ENCODE measurements at places on chromosomes 4 and X.

- no peak for DNase-seq
These were observed 90.1 kb upstream of the RPL34 start for GRCh38 chr4:108529984-108530905.

- DNase-seq = peak; percentile 35
These were observed 102.3 kb downstream of the AGTR2 start for GRCh38 chrX:116272861-116273260.

DNA sequence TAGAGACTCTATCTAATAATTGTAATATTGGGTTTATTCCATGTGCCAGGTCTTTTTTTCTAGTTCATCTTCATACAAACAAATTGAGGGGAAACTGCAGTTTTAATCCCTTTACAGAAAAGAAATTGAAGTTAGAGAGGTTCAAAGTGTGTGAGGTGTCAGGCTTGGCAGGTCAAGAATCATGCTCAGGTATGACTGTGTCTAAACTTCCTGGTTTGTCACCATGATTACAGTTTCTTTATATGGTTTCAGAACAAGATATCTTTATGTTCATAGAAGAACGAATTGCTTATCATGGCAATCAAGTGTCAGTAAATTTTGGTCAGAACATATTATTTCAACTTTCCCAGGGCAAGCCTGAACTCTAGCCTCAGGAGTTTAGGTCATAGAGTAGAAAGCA is 460.4 kb downstream of the RAPGEF2 start:
- no peak for DNase-seq

GRCh38 chrX:38807873-38808272 is 6.6 kb downstream of the MID1IP1 start:
- DNase-seq = no peak

GRCh38 chr4:64068096-64068495 is 341.2 kb downstream of the TECRL start:
- DNase-seq = peak; percentile 1

GRCh38 chr4:27873596-27873995 is 1013.0 kb downstream of the STIM2 start:
- DNase-seq = no peak

- no peak for DNase-seq
These were observed 12.7 kb upstream of the CXCL8 start for GRCh38 chr4:73727685-73728084.

DNA sequence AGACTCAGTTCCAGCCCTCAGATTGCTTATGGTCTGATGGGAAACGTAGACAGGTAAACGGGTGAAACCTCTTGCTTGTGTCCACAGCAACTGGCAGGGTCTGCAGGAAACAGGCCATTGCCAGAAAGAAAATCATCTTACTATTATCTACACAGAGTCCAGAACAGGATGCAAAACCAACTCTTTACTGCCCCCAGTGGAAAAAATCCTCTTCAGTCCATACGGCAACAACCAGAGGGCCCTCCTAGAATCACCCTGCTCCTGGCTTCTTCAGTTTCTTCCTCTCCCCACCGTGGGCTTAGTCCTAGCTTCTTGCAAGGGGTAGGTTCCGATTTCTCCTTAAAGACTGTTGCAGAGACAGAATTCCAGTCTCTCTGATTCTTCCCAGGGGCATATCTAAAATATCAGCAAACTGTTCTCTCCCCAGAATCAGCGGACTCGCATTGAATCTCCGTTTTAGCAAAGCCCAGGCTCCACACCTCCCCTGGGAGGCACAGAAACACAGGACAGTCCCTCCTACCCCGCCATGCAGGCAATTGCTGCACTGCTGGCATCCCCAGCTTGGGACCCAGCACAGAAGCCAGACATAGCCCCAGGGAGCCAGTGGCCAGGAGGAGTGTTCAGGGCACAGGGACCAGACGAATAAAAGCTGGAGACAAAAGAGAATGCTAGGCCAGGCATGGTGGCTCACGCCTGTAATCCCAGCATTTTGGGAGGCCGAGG is 41.0 kb upstream of the SH3RF1 start:
- DNase-seq = peak; percentile 80

GRCh38 chrX:11733614-11734013 is 24.4 kb upstream of the MSL3 start:
- no peak for DNase-seq

GRCh38 chr4:86338521-86338920 is 21.3 kb downstream of the MAPK10 start:
- DNase-seq = peak; percentile 16

GRCh38 chr4:116733370-116733769 is 352.0 kb downstream of the TRAM1L1 start:
- no peak for DNase-seq

DNA sequence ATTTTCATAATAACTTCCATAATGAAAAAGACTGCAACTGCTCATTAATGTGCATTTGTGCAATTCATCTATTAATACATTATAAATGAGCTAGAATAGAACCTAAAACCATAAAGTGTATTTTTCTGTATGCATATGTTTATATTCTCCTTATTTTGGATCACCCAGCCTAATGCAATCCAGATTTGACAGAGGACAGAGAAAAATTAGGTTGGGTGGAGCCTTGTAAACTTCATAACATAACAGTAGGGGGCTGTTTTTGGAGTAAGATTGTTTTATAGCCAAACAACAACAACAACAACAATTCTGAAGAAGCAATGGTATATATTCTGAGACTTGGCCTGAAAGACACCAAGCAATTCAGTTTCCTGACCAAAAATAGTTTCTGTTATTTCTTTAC is 615.3 kb upstream of the SLIT2 start:
- DNase-seq = no peak

- peak; percentile 30 for DNase-seq
These were observed 628 bp downstream of the SCLT1 start for GRCh38 chr4:129092631-129093190.

DNA sequence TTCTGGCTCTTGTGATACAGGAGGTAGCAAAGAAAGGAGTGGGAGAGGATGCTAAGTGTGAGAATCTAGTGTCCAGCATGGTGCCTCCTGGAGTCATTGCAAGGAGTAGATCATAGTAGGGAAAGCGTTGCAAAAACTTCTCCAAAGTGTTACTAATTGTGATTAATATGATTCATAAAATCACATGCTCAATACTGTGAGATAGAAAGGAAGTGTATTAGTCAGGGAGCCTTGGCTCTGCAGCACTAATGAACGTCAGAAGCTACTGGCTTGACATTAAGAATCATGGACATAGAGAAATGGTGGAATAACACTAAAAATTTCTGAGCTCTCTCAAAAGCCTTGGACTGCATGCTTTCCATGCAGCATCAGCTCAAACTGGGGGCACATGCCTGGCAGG is 299.1 kb downstream of the EVC2 start:
- no peak for DNase-seq

DNA sequence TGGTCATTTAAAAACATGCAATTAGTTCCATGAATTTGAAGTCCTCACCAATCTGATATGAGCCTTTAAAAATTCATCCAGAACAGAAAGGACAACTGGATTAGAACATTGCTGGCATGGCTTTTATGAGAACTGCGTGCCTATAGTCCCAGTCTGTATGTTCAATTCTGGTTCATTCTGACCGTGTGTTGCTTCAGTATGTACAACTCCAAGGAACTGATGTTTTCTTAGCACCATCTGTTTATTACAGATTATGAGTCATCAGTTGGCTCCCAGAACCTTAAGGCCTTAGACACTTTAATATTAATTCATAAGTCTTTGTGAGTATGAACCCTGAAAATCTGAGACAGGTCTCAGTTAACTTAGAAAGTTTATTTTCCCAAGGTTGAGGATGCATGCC is 115.0 kb downstream of the CEP44 start:
- peak; percentile 78 for DNase-seq

DNA sequence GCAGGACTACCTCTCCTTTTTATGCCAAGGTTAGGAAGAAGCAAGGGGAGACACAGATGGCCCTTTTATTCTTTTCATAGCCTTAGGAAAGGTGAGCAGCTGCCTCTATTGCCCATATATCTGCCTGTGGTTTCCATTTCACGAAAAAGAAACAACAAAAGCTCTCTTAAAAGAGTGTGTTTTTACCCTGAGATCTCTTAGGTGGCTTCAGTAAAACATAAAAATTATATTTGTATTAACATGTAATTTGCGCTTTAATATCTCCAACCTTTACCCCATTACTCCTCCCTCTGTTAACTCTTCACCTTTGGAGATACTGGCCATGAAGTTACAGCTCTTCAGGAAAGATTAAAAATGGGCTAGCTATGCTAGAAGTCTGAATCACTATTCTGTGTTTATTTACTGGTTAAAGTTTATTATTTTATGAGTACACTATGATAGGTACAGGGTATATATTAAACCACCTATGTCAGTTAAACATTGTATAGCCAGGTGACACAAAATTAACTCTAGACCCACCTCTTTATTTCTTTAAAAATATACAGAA is 15.0 kb upstream of the SULT1B1 start:
- DNase-seq = no peak

DNA sequence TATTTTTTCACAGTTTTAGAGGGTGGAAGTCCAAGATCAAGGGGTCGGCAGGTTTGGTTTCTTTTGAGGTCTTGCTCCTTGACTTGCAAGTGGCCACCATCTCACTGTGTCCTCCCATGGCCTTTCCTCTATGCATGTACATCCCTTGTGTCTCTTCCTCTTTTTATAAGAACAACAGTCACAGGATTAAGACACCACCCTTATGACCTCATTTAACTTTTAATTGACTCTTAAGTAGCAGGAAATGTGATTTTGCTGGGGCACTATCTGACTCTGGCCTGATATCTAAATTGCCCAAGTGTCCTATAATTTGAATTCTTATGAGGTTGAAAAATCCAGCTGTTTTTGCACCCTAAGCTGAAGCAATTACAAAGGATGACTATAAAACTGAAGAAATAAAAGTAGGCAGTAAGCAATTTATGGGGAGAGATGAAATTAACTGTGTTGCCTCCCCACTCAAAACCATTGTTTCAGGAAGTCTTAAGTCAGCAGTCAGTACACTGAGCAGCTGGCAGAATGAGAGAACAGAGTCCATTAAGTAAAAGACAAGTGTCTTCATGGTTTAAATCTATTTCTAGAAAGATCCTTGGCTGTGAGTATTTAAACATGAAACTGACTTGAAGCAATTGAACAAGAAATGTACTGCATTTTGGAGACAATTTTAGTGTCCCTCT is 601.3 kb downstream of the SPRY1 start:
- no peak for DNase-seq

DNA sequence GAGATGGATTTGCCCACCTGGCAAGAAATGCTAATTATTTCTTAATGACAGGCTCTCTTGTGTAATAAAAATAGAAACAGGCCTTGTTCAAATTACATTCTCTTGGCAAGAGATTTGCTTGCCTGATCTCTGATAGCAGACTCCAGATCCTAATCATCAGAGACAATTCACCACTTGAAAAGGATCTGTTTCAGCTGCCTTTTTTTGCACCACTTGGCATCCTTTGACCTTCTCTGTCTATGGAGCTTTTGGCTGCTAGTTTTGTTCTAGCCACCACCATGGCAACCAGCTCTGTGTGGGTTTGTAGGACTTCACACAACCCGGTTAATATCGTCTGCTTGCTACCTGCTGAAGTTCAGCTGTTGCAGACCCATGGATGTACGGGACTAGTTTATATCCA is 241.1 kb upstream of the TLL1 start:
- DNase-seq = no peak

DNA sequence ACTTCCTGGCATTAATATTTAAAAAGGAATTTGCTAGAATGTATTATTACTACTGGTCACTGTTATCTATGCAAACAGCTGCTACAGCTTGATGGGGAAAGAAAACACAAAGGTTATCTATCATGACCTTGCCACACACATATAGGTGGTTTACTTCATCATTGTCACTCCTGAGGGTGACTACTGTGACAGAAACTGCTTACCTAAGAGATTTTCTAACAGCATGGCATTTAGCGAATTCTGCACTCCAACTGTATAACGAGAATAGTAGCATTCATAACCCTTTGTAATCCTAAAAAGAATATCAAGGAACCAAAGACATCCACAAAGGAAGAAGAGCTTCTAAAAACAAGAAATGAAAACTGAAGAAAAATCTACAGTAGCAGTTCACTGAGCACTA is 74.6 kb upstream of the SPOCK3 start:
- DNase-seq = no peak

DNA sequence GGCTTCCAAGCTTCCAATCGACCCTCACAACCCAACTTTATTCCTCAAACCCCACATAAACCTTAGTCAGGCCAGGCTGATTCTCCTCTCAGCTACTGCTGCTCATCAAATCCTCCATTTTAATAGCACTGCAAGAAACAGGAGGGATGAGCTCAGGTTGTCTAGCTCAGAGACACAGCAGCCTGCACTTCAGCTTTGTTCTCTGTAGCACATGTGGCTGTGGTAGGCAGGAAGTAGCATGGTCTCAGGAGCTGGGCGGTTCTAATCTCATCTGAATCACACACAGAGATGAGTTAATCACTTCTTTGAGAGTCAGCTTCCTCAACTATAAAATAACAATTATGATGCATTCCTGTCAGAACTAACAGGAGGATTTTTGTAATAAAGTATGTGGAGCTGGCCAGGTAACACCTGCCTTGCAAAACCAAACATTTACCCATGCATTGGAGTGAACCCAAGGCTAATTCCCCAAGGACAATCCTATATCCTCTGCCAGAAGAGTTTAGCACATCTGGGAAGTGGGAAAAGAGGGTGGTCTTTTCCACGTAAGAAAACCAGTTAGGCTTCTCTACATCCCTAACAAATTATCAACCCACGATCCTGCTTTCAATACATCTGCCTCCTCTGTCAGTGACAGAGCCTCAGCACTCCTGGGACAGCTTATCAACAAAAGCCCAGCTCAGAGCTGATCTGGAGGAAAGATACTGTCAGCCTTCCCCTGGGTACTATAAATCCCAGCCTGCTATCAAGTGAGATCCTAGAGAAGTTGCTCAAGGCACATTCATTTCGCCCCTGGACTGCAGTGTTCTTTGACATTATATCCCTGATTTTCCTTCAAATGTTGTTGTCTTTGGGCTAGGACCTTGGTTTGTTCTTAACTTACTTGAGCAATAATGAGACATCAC is 32.8 kb downstream of the ELOVL6 start:
- DNase-seq = peak; percentile 39

DNA sequence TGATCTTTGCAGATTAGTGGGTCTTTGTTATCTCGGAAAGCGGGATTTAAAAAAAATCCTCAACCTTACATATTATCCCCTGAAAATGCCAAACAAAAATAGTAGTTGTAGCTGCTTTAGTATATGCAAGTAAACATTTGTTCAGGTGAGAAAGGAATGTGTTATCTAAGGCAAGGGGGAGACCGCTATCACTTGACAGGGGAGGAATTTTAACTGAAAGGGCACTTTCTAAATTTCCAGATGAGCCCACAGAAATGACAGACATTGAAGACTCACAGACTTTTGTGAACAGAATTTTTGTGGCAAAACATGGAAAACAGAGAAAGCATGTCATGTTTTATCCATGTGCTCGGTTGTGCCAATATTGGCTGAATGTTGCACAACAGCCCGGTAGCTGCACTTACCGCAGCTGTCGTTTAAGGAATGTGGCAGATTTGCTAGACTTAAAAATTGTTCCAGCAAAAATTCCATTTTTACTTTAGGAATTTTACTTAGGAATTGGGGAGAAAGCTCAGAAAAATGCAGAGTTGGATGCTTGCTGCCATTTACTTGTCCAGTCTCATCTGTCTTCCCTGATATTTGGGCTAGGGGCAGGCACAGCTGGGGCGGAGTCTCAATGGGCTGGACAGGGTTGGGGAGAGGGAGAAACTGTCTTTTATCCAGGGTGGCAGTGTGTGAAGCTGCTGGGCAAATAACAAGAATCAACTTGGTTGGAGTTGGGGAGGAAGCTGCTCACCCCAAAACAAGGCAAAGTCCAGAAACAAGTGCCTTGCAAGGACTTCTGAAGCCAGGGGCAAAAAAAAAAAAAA is 94.6 kb upstream of the RPS6KA3 start:
- peak; percentile 71 for DNase-seq
